Activated naive CD4-positive, alpha-beta T cell treated with Interleukin-2 at 50 U/mL for 16 hours (primary cell): ENCODE measurements at places on chromosomes 6 and 20.
A peak's percentile ranks its signal among the peaks of the same experiment; 100 is the strongest.

DNA sequence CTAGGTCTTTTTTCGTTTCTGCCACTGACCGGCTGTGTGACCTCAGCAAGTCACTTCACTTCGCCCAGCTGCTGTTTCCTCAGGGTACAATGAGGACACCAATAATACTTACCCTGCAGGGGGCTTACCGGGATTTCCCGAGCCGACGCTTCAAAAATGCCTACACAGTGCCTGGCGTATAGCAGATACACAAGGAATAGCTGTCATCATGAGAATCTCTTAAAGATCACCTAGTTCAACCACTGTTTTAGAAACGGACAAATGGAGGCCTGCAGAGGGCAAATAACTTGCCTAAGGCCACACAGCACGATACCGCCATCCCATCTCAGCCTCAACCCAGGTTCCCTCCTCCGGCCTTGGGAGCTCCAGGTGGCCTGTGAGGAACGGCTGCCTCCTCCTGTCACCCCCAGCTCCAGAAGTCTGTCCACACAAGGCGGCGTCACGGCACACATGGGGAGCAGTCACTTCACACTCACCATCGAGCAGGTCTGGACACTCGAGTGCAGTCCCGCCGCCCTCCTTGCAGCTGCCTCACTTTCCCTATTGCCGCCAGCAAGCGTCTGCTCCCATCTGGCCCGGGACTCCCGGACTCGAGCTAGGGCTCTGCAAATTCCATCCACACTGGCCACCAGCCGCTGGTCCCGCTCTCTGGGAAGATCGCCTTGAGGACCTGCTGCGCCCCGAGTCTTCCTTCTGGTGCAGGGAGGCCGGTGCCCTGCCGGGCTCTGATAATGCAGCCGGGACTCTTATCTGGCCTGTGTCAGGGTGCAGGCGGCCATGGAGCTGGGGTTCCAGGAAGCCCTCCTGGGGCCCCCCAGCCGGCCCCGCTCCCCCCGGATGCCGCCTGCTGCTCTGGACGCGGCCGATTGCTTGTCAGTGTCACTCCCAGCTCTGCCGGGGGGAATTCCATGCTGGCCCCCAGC is at the start of gene RIPOR3:
TSS of gene RIPOR3 (minus strand) at position 893 of the 923 bp plus-strand sequence. CDS start at position 479, 414 bp downstream.
- no peak for DNase-seq

DNA sequence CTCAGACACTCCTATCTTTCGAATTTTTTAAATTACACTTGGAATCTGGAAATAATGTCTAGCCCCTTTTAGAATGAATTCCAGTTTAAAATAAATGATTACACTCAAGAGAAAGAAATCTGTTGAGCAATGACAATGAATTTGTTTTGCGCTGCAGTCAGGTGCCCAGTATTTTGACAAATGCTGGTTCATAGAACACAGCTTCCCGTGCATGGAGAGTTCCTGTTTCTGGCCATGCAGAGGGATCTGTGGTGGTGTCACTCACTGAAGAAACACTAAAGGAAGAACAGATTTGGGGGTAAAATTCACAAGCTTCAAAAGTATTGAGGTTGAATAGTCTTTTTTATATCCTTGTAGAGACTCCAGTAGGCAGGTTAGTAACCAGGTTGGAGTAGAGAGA is 113.4 kb upstream of the CEP85L start:
- DNase-seq, result no peak

DNA sequence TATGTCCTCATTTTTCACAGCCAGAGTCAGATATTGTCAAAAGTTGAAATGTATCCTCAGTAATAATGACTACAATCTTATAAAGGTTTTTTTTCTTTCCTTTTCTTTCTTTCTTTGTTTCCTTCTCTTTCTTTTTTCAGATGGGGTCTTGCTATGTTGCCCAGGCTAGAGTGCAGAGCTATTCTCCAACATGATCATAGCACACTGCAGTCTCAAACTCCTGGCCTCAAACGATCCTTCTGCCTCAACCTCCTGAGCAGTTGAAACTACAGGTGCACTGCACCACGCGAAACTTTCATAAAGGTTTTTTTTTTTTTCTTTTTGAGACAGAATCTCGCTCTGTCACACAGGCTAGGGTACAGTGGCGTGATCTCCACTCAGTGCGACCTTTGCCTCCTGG is 31.1 kb upstream of the FOXA2 start:
- DNase-seq, result no peak

GRCh38 chr6:15305496-15305895 is 59.6 kb downstream of the JARID2 start:
- DNase-seq, result no peak

DNA sequence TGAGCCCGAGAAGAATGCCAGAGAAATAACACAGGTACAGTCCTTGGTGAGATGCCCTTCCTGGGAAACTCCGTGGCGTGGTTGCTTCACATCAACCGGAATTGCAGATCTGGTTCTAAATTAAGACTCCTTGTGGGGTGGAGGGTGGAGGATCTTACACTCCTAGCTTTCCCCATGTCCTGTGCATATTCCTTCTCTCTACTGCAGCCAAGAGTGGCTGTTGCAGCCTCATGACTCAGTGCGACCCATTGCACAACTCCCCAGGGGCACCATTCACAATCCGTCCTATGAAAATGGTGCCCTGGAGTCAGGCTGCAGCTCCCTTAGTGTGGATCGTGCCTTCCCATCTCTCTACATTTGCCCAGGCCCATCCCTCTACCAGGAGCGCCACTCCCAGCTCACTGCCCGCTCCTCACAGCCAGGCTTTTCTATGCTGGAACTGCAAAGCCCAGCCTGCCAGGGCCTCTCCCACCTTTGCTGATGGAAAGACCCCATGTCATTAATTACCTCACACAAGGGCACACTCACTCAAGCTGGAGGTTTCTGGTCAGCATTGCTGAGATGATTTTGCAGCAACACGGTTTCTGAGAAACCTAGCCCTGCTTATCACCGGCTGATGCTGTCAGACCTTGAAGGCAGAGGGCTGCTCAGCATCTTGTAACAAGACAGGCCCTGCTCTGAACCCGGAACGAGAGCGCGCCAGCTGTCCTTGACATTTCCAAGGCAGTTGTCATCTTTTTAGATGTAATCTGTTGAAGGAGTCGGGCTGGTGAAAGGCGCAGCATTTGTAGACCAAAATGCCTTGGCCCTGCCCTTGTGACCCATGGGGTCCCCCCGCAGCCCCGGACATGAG is 39.7 kb downstream of the SIRPA start:
- DNase-seq, result no peak

GRCh38 chr6:43454290-43454695 is 1.1 kb downstream of the DLK2 start:
- peak; percentile 75 for DNase-seq

DNA sequence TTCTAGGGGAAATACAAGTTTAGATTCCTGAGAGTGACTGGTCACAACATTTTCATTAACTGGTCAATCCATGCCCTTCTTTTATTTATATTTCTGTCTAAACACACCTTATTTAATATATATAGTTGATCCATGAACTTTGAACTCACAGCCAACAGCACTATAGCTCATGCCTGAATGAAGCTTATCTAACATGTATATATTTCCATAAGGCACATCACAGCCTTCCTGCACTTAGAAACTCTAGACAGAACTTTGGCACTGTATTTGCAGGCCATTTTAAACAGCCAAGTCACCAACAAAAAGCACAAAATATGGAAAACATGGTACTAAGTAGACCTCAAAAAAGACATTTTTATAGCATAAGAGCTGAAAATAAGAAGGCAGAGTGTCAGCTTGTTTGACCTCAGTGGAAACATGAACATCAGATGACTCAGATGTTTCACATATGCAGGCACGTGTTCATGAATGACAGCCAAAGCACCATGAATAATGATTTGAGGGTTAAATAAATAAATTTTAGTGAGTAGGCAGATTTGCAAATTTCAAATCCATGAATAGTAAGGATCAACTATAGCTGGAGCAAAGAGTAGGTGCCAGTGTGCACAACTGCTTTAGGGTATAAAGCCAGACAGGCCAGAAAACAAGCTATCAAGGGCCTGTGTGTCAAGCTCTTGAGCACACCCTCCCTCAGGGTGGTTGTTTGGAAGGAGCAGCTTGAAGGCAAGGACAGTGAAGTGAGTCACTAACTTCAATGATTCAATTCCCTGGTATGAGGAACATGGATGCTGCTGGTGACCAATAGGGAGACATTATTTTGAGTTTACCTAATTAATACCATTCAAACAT is 88.9 kb upstream of the NT5E start:
- no peak for DNase-seq

DNA sequence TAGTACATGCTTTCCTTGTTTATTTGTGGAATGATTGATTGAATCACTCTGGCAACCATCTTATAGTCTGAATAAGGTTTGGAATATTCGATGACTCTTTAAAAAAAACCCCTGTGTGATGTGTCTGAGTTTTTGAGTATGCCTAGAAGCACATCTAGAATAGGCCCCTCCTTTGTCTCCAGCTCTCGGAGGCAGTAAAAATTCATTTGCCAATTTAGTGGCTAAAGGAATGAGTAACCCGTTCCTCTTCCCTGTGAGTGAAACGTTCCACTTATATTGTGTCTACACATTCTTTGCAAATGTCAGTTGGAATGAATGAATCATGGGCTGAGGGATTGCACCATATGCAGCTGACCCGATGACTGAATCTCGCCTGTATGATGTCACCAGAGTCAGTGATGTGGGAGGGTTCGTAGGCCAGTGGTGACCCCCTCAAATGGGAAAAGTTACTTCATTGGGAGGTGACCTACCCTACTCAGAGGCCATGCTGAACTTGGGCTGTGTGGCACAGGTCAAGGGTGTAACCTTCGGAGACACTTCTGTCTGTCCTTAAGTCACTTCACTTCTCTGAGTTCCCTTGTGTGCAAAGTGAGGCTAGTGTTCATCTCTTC is 21.6 kb downstream of the MOCS3 start:
- DNase-seq, result peak; percentile 24

DNA sequence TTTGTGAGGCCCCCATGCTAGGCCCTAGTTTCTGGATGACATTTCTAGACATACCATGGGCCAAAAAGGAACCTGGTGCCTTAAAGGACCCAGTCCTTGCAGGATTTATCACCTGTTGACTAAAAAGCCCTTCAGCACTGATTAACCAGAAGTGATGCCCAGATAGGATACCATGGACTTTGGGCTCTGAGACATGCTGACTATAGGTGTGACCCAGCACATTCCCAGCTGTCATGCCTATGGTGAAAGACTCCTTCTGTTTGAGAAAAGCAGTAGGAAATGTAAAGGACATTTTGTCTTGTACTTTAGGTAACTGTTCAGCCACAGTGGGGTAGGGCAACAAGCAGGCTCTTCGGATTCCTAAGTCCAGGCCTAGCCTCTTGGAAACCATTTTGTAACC is 724.2 kb downstream of the CD109 start:
- no peak for DNase-seq

DNA sequence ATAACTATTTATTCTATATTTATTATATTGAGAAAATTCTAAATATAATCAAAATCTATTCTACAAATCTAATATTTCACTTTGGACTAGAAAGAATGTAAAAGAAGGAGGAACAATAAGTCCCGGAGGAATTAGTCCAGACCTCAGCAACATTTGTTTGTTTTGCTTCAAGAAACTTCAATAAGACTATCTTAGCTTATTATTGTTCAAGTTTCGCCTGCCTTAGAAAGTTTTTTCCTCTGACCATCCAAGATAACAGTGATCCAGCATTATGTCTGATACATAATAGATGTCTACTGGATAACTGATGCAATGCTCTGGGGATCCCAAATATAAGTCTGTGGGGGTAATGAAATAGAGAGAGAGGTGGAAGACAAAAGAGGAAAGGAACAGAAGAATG is 28.7 kb upstream of the NT5E start:
- no peak for DNase-seq

DNA sequence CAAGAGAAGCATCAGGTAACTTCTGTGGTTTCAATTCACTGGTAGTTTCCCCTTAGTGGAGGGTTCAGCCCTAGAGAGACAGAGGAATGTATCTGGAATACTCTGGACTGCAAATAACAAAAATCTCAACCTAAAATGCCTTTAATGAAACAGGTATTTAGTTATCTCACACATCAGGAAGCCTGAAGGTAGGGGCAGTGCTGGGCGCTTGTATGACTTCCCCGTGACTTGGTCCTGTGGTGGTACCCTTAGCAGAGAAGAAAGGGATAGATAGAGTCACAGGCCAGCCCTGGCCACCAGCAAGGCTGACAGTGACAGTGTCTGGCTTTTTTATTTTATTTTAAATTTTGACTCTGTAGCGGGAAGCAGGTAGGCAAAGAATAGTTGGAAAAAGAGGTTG is 14.9 kb downstream of the LRRC1 start:
- no peak for DNase-seq

- no peak for DNase-seq
Observed at GRCh38 chr6:75268121-75268987, 16.2 kb downstream of the TMEM30A start.

GRCh38 chr6:113457751-113458150 is 399.4 kb upstream of the MARCKS start:
- no peak for DNase-seq

GRCh38 chr6:42278131-42278853 is 60.6 kb upstream of the MRPS10 start:
- no peak for DNase-seq

DNA sequence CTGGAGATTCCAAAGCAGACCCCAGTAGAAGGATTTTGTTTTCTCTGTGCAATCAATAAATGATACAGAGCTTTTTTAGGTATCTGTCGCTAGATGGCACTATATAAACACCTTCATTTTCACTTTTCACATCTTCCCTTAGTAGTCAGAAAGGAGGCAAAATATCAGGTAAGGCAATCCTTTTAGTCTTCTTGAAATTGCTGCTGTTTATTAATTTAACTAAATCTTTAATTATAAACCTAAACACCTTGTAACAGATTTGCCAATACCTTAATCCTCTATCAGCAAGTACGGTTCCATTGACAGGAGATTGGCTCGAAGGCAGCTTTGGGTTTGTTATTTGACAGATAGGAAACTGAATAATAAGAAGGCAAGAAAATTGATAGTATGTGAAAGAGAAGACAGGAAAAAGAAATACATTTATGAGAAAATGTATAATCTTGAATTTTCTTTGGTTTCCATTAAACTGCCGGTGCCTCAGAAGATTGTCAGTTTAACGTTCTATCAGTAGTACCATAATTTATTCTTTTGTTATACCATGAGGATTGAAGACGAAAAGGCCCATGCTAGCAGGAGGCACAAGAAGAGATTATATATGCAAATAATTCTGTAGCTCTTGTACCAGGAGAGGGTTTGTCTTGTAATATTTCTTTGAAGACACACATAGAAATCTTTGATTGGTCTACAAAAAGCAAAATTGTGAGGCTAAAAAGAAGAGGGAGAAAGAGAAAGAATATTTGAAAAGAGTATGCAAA is 23.5 kb upstream of the IBTK start:
- DNase-seq, result no peak
